ENCODE measurements at places on chromosomes 11 and 22.

GRCh38 chr11:110070176-110070575 lies 23.0 kb upstream of the ZC3H12C start:
- no peak for DNase-seq

DNA sequence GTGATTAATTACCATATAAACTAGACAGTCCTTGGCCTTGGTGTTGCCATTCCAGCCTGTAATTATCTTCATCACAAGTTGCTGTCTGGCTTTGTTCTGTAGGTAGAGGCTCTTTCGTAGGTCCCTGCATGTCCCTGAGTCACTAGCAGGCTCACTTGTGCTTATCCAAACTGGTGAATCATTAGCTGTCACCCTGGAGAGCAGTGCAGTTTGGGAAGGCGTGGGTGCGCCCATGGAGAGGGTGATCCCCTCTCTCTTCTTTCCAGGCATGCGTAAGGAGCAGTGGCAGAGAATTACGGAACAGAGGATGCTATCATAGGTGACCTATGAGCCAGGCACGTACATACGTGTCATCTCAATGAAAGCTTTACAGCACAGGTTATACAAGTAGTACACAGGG lies 11.0 kb upstream of the EHF start:
- no peak for DNase-seq

- no peak for DNase-seq
Measured at GRCh38 chr11:112156153-112156955, 7.5 kb downstream of the IL18 start.

DNA sequence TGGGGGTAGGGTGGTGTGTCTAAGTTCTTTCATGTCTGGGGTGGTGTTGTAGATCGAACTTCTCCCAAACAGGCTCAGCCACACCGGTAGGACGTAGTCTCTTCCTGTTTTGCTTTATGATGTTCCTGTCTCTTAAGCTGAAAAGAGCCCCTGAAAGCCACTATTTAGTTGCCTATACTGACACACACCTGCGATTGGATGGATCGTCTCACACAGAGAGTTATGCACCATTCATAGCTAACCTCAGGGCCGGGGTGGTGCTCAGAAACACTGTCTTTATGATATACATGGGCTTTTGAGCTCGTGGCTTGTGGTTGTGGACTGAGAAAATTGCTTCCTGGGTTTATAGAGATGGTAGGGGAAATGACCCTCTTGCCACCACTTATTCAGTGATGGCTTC lies 137.6 kb downstream of the TEAD1 start:
- DNase-seq: no peak

DNA sequence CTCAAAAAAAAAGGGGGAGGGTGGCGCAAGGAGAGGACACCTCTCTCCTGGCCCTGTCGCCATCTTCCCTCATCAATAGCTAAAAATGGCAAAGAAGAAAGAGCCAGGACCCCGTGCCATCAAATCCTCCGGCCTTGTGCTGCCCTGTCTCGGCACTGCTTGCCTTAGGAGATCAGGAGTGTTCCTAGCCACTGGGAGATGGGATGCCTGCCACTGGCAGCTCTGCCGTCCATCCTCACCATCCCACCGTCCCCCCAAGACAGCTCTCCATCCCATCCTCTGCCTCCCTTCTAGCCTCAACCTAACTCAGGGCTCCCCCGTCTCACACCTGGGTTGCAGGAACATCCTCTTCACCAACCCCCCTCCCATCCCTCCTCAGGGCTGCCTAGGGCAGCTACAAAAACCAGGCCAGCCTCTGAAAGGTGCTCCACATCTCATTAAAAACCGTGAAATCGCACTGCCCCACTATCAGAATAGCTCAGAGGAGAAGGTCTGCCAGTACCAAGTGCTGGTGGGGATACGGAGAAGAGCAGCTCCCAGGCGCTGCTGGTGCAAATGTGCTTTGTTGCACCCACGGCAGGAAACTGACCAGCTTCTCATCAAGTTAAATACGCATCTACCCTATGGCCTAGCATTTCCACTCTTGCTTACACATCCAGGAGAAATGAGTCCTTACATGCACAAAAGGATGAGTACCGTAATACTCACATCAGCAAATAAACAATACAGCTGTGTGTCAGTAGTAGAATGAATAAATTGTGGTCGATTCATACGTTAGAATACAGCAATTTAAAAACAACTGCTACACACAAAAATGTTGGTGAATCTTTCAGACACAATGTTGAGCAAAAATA lies 31.7 kb upstream of the GCAT start:
- DNase-seq: no peak

DNA sequence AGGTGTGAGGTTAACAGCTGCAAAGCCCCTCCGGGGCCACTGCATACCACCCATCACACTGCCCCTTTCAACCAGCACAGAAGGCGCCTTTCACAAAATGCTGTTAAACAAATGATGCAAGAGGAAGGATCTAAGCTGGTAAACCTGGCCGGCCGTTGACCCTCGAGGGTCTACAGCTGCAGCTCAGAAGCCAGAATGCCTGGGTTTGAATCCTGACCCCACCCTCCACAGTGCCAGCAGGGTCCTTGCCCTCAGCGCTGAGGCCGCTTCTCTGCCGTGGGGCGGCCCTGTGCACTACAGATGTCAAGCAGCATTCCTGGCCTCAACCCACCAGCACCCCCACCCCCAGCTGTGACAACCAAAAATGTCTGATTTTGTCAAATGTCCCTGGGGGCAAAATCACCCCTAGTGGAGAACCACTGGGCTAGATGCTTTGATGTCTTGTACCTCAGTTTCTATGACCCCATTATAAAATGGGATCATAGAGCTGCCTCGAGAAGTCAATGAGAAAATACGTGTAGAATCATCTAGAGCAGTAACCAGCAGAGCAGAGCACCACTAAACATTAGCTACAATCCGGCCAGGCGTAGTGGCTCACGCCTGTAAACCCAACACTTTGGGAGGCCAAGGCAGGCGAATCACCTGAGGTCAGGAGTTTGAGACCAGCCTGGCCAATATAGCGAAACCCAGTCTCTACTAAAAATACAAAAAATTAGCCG lies 77.9 kb downstream of the CELSR1 start:
- no peak for DNase-seq

- peak; percentile 34 for DNase-seq
Measured at GRCh38 chr11:134853992-134854991, 442.2 kb upstream of the B3GAT1 start.

DNA sequence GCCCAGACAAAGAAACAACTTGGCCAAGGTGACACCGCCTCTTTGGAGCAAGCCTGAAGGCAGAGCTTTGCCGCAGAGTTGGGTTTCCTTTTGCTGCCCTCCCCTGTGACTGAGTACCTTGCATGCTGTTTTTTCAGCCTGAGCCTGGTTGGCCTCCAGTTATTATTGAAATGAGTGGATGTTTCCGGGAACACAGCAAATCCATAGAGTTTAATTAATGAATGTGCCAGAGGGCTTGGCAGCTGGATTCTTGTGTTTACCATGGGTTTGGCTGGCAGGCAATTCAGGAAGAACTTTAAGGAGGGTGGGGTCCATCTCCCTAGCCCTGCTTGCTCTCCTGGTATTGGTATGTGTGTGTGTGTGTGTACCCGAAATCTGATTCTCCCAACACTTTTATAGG lies 65.6 kb upstream of the CRYBB3 start:
- no peak for DNase-seq

GRCh38 chr11:61378713-61379313 lies 13.6 kb upstream of the TMEM216 start:
- no peak for DNase-seq

DNA sequence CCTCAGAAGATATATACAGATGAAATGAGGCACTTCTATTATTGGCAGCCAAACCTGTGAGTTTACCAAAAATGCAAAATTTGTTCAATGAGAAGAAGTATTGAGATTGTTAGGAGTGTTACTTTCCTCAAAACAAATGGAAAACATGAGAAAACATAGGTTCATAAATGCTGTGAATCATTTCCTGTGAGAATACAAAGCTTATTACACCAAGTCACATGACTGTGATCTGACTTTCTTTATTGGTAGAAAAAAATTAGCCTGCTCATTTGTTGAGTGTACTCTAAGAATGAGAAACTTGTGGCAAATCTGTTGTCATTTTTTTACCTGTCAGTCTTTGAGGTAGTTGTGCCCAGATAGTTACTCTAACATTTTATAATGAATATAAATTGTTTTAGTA lies 215.1 kb downstream of the TMEM135 start:
- DNase-seq: no peak

DNA sequence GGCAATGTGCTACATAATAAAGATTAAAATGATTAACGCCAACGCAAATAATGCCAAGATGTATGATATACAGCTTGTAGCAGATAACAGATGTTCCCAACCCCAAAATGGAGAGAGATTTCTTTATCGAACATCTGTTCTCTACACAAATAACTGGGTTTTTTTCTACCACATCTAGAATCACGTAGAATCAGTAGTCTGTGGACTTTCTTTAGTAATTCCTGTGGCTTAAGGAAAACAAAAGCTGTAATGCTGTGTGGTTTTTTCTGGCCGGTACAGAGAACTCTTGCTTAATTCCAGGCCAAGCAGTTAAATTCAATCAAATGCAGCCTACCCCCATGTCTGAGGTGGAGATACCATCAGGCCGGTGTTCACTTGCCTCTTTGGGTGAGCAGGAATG lies 303.4 kb downstream of the FAT3 start:
- no peak for DNase-seq

DNA sequence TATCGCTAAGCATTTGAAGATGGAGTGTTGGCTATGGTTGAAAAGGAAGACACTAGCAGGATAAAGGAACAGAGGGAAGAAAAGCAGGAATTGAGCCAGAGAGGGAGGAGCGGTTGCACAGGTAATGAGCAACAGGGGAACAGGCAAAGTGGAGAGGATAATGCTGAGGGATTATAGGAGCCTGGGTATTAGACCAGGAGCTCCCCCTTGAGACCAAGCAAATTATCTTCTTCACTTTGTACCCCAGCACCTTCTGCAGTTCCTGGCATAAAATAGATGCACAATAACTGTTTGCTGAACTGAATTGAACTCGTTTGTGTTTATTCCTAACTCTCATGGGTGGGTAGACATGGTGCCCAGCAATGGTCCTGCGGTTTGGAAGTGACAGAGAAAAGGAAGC lies 54.6 kb upstream of the OR5P2 start:
- no peak for DNase-seq

DNA sequence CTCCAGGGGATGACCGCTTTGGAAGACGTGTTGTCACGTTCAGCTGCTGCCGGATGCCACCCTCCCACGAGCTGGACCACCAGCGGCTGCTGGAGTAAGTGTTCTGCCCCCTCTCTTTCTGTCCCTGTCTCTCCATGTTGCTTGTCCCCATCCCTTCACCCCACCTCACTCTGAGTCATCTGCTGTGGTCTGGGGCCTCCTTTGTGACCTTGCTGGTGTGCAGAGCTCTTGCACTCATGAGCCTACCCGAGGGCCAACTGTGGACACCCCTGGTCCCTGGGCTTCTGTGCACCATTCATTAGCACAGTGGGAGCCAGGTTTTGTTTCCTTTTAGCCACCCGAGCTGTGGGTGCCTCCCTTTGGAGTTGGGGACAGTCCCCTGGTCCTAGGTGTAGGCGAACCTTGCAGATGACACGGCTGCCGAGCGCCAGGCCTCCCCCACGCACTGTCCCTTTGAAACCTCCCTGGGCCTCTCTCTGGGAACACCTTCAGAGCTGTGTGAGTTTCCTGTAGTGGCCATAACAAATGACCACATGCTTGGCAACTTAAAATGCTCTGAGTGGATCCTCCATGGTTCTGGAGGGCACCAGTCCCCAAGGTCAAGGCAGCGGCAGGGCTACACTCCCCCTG lies 49.8 kb downstream of the ARHGAP8 start:
- DNase-seq: no peak

DNA sequence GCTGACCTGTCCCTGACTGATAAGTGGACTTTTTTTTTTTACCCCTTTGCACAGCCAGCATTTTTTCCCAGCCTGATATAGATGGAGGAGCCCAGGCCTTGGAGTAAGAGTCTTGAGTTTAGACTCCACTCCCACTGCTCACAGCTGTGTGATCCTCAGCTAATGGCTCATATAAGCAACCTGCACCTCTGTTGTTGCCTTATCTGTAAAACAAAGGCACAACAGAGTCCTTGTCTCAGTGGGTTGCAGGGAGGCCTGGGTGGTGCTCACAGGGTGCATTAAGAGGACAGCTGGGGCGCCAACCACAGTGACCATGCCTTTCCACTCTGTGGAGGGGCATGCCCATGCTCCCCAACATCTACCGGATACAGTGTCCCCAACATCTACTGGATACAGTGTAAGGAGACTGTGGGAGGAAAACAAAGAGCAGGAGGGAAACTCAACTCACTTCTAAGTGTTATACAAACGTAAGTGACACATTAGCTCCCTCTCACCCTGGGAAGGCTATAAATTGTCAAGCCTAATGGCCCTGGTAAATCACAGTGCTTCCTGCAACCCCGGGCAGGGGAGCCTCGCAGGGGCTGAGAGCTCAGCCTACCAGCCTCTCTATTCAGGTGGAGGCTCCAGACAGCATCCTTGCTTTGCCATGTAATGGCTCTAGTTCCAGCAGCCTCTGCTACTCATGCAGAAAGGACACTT lies 109.5 kb downstream of the TENM4 start:
- DNase-seq: no peak

GRCh38 chr11:32152216-32152615 lies 61.3 kb downstream of the RCN1 start:
- no peak for DNase-seq

DNA sequence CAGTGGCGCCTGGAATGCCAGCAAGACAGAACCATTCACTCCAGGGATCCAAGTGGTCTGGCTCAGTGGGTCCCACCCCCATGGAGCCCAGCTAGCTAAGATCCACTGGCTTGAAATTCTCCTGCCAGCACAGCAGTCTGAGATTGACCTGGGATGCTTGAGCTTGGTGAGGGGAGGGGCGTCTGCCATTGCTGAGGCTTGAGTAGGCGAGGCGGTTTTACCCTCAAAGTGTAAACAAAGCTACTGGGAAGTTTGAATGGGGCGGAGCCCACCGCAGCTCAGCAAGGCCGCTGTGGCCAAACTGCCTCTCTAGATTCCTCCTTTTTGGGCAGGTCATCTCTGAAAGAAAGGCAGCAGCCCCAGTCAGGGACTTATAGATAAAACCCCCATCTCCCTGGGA lies 125.7 kb upstream of the DDI1 start:
- DNase-seq: no peak

DNA sequence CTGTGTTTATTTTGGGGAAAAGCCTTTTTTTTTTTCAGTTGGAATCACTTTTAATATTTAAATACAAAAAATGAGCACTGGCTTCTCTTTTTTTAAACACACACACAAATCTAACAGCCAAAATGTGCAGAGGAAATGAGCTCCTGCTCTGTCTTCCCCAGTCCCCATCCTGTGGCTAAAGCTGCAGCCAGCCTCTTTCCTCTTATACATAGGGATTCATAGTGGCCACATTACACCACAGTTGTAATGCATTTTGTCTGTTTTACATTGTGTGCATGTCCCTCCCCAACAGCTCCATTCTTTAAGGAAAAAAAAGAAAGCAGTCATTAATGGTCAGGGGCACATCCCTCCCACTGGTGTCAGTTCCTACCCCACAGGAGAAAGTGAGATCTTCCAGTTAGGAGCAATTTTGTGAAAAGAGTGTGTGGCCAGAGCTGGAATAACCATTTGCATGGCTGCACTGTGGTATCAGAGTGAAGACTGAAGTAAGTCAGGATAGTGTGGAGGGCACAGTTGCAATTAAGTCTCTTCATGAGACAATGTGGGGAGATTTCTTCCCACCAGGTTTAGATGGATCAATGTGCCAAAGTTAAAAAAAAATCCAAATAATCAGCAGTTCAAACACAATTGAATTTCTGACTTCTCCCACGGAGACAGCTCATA lies 220.6 kb downstream of the TMEM135 start:
- no peak for DNase-seq
